ENCODE measurements at places on chromosomes 3 and 15.

DNA sequence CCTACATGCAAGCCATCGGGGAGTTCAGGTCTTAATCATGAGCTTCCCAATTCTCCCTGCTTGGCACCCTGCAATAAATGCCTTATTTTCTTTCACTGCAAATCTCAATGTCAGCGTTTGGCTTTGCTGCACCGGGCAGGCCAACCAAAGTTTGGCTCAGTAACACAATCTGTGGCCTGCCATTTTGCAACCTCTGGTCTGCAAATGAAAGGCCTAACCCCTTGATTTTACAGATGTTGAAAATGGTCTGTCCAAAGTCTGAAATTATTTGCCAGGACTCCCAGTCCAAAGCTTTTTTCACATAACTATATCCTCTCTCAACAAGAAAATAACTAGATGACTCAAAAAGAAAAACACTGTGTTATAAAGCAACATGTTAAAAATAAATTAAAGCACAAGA lies 34.0 kb upstream of the LEKR1 start:
- DNase-seq: no peak

- DNase-seq: peak; percentile 88
These were observed 37.7 kb downstream of the SENP8 start for GRCh38 chr15:72155635-72156616.

DNA sequence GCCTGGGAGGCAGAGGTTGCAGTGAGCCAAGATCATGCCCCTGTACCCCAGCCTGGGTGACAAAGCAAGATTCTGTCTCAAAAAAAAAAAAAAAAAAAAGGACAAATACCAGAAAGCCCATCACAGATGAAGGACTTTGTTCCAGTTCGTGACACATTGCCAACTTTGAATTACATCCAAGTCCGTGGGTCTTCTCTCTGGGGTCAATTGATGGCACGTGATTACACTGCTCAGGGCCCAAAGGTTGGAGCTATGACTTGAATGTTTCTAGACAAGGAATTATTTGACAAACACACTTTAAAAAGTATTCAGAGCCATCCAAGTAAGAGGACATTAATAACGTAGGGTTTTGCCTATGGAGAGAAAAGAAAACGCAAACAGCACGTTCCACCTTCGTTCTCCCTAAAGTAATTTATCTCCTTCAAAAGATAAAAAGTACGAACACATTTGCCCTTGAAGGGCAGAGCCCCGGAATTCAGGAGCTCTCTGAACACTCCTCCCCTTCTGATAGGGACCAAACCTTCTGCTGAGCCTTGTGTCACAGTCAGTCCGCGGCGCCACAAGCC lies 31.3 kb upstream of the ST3GAL6 start:
- DNase-seq: peak; percentile 29

- DNase-seq: no peak
These were observed 12.0 kb downstream of the DNASE1L3 start for GRCh38 chr3:58198804-58199203.

GRCh38 chr15:78626381-78626995 lies 5.7 kb upstream of the CHRNA3 start:
- no peak for DNase-seq

DNA sequence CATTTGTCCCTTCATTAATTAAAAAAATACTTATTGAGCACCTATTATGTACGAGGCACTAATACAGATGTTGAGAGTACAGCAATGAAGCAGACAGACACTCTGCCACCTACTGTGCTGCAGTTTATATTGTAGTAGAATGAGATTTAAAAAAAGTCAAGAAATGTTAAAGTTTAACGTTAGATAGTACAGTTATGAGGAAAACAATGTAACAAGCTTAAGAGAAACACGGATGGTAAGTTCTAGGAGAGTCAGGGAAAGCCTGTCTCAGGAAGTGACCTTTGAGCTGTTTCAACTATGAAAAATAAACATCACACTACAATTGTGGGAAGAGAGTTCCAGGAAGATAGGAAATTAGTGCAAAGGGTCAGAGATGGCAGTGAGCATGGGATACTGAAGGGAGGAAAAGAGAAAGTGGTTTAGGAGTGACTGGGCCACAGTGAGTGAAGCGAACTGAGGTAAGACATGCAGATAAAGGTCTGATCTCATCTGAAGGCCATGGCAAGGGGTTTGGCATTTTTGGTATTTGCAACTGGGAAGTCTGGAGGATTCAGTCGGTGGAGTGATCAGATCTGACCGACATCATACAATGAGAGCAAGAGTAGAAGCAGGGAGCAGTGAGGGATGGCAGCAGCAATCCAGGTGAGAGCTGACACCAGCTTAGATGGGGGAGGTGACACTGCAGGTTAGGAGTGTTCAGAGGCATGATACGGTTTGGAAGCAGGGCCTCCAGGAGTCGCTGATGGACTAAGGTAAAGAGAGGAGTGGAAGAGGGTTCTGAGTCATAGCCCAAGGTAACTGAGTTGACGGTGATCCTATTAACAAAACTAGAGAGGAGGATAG lies 28.5 kb downstream of the PLSCR4 start:
- DNase-seq: no peak
